ENCODE measurements at places on chromosomes 13 and 19. TPM values are rescaled to one million over a fixed set of nuclear protein-coding genes. Genes with fewer than 3 reads are reported as not detected.

ZNF132 gene
- 0.54 TPM for polyA plus RNA-seq

CYP4F2 gene
- not detected for polyA plus RNA-seq

CABP5 gene
- not detected for polyA plus RNA-seq

IL27RA gene
- polyA plus RNA-seq = 1.6 TPM

NPAS1 gene
- polyA plus RNA-seq = 0.18 TPM

CEBPG gene
- polyA plus RNA-seq = 7.7 TPM

HOMER3 gene
- 184 TPM for polyA plus RNA-seq

SLC25A41 gene
- 0.06 TPM for polyA plus RNA-seq

ZNF805 gene
- 1.6 TPM for polyA plus RNA-seq

PDE4A gene
- polyA plus RNA-seq = 3.7 TPM

ZNF134 gene
- polyA plus RNA-seq = 6.4 TPM

IGFL2 gene
- polyA plus RNA-seq = not detected

KCNJ14 gene
- 0.32 TPM for polyA plus RNA-seq

COLGALT1 gene
- polyA plus RNA-seq = 355 TPM

KIR2DL3 gene
- not detected for polyA plus RNA-seq

BRME1 gene
- 0.69 TPM for polyA plus RNA-seq

MISP3 gene
- 0.26 TPM for polyA plus RNA-seq

CYSLTR2 gene
- 0.05 TPM for polyA plus RNA-seq

ZNF682 gene
- polyA plus RNA-seq = 2.3 TPM

ZNF534 gene
- not detected for polyA plus RNA-seq

CERS1 gene
- 8.5 TPM for polyA plus RNA-seq

MICOS13 gene
- polyA plus RNA-seq = 115 TPM

KIR2DL1 gene
- polyA plus RNA-seq = not detected

REEP6 gene
- 1.5 TPM for polyA plus RNA-seq

SYDE1 gene
- 40.1 TPM for polyA plus RNA-seq

NCAN gene
- not detected for polyA plus RNA-seq

LILRA1 gene
- polyA plus RNA-seq = not detected

ANGPTL8 gene
- polyA plus RNA-seq = not detected

ZNF324 gene
- 8.8 TPM for polyA plus RNA-seq

CACNG7 gene
- 1.1 TPM for polyA plus RNA-seq

RINL gene
- polyA plus RNA-seq = 4.7 TPM

PRKCSH gene
- polyA plus RNA-seq = 267 TPM

TEX101 gene
- polyA plus RNA-seq = not detected

WDR62 gene
- polyA plus RNA-seq = 8.7 TPM

PSG3 gene
- polyA plus RNA-seq = not detected

KCNRG gene
- polyA plus RNA-seq = 1.2 TPM

ZNF491 gene
- 0.35 TPM for polyA plus RNA-seq

FCAR gene
- not detected for polyA plus RNA-seq

MYO16 gene
- 0.03 TPM for polyA plus RNA-seq

CRX gene
- not detected for polyA plus RNA-seq

PPM1N gene
- polyA plus RNA-seq = 0.59 TPM

CACNG6 gene
- 3.9 TPM for polyA plus RNA-seq

PLEKHA4 gene
- polyA plus RNA-seq = 4.5 TPM

KIR3DL2 gene
- polyA plus RNA-seq = not detected

CA11 gene
- 2.6 TPM for polyA plus RNA-seq

ZNF135 gene
- 1.5 TPM for polyA plus RNA-seq

TMED1 gene
- 63.6 TPM for polyA plus RNA-seq

OR4F17 gene
- not detected for polyA plus RNA-seq

CLEC4M gene
- 1.1 TPM for polyA plus RNA-seq

LENG9 gene
- polyA plus RNA-seq = 0.97 TPM
